ENCODE measurements at places on chromosomes 2 and 18. TPM values are rescaled to one million over a fixed set of nuclear protein-coding genes. Genes with fewer than 3 reads are reported as not detected.
A peak's percentile ranks its signal among the peaks of the same experiment; 100 is the strongest.

DNA sequence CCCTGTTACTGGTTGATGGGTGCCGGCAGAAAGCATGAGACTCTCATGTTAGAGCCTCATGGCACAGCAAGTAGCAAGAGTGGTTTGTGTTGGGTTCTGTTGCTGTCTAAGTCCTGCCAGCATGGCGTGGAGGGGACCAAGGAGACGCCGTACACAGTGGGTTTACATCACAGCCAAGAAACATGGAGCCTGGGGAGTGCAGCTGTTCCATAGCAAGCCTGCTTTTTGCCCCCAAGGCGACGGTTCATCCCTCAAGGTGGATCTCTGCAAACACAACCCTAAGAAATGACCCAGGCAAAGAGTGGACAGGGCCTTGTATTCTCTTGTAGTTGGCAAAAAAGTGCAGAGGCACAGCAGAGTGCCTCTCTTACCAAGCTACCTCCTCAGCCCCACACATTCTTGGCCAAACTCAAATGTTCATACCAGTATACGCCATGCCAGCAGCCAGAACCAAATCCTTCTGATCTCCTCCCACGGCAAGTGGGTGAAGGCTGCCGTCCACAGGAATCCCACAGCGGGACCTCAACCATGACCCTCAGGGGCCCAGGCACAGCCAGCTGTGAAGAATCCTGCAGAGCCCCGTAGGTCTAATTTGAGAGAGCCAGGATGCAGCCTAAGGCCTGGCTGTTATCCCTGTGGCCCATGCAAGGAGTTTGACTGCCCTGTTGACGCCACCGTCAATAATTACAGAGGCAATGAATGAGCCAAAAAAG lies 19.0 kb downstream of the SNED1 start:
- DNase-seq: peak; percentile 10

STPG4 gene
- total RNA-seq: 8.5 TPM

GRCh38 chr2:27018142-27018541 lies 14.6 kb upstream of the TMEM214 start:
- DNase-seq: no peak

CRYGB gene
- total RNA-seq: 0.79 TPM

DNA sequence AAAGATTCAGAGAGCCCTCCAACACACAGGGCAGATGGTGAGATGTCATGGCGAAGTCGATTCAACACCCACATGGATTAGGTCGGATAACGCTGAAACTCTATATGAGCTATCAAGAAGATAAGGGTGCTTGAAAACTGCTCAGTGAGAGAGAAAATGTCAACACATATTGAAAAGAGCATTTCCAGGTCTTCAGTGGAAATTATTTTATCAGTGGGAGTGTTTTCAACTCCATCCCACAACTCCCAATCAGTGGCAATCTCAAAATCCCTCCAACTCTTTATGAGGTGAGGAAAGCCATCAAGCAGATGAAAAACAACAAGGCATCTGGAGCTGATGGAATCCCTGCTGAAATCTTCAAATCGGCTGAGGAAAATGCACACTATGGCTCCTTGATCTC lies 104.5 kb upstream of the KLHL14 start:
- no peak for DNase-seq

LYG2 gene
- total RNA-seq: 0.43 TPM

DNA sequence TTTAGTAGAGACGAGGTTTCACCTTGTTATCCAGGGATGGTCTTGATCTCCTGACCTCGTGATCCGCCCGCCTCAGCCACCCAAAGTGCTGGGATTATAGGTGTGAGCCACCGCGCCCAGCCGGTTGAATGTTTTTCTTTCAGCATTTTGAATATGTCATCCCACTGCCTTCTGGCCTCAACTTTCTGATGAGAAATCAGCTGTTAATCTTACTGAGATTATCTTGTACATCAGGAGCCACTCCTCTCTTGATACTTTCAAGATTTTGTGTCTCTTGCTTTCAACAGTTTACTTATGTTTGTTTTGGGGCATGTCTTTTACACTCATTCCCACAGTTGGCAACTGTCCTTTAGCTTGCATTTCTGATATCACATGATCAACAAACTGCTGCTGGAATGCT lies 46.3 kb downstream of the CCDC150 start:
- DNase-seq: no peak

DSG4 gene
- total RNA-seq: 0.08 TPM

- DNase-seq: no peak
Measured at GRCh38 chr2:102358496-102358895, 2.9 kb downstream of the IL18R1 start.

- no peak for DNase-seq
Measured at GRCh38 chr2:231259104-231259503, 60.7 kb downstream of the ARMC9 start.

GRB14 gene
- 67.3 TPM for total RNA-seq

DNA sequence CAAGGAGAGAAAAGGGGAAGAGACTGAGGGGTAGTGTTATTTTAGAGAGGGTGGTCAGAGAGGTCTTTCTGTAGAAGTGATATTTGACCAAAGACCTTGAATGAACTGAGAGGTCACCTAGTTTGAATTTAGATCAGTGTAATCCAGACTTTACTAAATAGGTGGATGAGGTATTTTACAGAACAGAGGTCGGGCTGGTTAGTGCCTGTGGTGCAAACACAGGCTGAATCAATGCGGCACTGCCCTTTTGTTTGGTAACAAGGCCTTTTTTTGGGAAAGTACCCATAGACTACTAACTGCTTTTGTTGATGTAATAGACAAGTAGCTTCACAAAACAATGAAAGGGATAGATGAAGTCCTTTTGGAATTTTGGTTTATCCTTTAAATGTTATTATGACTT lies 15.9 kb downstream of the RAPGEF4 start:
- DNase-seq: no peak

RDH14 gene
- 37.2 TPM for total RNA-seq

UGT1A8 gene
- 0.19 TPM for total RNA-seq

DNA sequence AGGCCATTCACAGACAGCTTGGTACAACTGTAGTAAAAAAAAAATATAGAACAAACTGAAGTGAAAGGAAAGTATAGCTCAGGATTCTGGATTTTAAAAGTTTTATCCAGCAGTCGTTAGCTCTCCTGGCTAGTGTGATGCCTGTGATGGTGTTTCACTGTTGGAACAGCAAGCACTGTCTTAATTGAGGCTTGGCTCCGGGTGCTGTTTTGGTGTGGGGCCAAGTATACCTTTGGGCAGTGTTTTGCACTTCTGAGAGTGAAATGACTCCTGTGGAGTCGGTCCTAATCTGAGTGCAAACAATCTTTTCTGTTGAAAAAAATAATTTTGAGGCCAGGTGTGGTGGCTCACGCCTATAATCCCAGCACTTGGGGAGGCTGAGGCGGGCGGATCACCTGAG lies 28.7 kb upstream of the RAB1A start:
- DNase-seq: peak; percentile 22

- DNase-seq: no peak
Measured at GRCh38 chr2:6977786-6978185, 60.6 kb downstream of the RNF144A start.

DNA sequence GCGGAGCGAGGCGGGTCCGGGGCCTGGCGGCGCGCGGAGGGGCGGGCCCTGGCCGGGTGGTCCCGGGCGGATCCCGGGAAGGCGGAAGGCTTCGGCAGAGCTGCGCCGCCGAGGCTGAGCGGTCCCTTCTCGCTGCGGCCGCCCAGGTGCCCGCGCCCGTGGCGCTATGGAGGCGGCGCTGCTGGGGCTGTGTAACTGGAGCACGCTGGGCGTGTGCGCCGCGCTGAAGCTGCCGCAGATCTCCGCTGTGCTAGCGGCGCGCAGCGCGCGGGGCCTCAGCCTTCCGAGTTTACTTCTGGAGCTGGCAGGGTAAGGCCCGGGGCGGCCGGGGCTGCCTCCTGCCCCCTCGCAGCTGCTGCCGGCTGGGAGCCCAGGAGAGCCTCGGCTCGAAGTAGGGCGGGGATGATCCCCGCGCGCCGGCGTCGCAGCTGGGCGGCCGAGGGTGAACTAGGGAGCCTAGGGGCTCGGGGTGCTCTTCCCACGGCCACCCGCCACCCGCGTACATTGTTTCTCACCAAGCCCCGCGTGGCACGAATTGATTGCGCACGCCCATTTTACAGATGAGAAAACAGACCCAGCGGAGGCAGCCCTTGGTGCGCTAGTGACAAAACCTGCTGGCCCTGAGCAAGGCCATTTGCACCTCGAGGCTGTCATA lies at the start of gene SLC66A3:
TSS of gene SLC66A3 (plus strand) at position 87 of the 655 bp plus-strand sequence. CDS start at position 167, 80 bp downstream.
- no peak for DNase-seq

GRCh38 chr18:33581856-33582255 lies 3.8 kb downstream of the ASXL3 start:
- peak; percentile 21 for DNase-seq

NETO1 gene
- total RNA-seq: 4.2 TPM

ARHGEF4 gene
- total RNA-seq: 36.3 TPM

CHST10 gene
- total RNA-seq: 21.5 TPM

SNORC gene
- 14.5 TPM for total RNA-seq

GRCh38 chr2:40957508-40957907 lies 505.6 kb upstream of the SLC8A1 start:
- DNase-seq: no peak

ICA1L gene
- 41.8 TPM for total RNA-seq

GRCh38 chr2:176626796-176627195 lies 357.6 kb downstream of the MTX2 start:
- DNase-seq: peak; percentile 23

- DNase-seq: no peak
Measured at GRCh38 chr2:54771166-54771885, 47.9 kb downstream of the EML6 start.

- DNase-seq: no peak
Measured at GRCh38 chr18:29840089-29840488, 1202.5 kb downstream of the DSC3 start.

INHA gene
- 325 TPM for total RNA-seq

DNA sequence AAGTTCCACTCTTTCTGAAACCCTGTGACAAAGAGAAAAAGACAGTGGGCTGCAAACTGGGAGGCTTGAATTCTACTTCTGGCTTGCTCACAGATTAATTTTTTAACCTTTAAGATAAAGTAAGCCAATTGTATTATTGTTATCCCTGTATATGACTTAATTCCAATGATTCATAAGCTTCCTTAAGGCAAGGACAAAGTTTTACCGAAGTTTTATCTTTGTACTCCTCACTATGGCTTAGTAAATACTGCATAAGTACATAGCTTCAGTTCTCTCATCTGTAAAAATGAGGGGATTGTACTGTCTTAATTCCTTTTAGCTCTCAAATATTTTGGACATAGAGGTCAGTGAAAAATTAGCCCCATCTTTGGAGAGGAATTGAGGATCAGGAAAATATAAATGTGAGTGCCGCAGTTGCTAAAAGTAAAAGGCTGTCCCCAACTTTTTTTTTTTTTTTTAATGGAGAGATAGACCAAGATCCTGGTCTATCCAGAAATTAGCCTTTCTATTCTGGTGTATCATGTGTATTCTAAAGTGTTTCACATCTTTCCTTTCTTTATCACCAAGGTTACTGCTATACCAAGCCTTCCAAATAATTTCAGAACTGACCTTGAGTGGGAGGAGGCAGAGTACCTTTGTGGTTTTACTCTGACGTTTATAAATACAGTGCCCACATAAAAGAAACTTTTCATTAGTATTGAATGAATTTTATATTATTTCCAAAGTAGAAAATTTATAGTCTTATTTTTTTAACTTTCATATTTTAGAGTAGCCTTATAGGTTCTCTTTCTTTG lies 13.3 kb downstream of the RELCH start:
- DNase-seq: no peak

DNA sequence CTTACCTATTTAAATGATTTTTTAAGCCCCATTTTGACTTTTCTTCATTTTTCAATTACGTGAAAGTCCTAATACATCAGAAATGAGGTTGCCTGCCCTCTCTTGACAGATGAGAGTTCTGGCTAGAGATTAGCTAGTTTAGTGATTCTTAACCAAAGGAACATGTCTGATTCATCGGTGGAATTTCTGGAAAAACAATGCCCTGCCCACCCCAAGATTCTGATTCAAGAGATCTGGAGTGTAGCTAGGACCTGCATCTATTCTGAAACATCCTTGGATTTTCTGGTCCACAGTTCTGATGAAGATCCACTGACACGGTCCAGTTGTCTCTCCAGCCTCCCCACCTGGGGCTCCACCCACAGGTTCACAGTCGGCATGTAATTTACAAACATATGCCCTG lies 111.2 kb downstream of the KLF7 start:
- DNase-seq: no peak

DNA sequence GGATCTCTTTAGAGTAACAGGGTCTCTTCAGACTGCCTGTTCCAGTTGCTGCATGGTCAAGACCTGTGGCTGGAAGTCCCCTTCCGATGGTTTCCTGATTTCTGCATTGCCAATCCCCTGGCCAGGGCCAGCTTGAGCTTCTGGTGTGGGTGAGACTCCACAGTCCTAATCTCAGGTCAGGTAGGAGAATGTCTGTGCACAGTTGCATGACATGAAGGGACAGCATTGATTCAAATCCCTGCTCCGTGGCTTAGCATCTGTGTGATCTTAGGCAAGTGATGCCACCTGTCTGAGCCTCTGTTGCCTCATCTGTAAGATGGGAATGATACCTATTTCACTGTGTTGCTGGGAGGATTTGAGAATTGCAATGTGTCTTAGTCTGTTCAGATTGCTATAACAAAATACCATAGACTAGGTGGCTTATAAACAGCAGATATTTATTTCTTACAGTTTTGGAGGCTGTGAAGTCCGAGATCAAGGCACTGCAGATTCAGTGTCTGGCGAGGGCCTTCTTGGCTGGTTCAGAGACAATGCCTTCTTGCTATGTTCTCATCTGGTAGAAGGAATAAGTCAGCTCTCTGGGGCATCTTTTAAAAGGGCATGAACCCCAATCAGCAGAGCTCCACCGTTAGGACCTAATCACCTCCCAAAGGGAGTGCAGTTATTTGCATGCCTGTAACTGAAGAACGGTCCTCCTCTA lies 66.2 kb downstream of the ATOH8 start:
- no peak for DNase-seq

- peak; percentile 22 for DNase-seq
Measured at GRCh38 chr2:170324640-170325046, 146.7 kb downstream of the MYO3B start.

CREB1 gene
- total RNA-seq: 96.5 TPM

DSG1 gene
- total RNA-seq: 3.8 TPM

- DNase-seq: no peak
Measured at GRCh38 chr2:147542351-147542750, 302.5 kb upstream of the ACVR2A start.

UBXN2A gene
- 11.9 TPM for total RNA-seq

- DNase-seq: no peak
Measured at GRCh38 chr18:75127143-75128021, 81.6 kb downstream of the PTGR3 start.

DNA sequence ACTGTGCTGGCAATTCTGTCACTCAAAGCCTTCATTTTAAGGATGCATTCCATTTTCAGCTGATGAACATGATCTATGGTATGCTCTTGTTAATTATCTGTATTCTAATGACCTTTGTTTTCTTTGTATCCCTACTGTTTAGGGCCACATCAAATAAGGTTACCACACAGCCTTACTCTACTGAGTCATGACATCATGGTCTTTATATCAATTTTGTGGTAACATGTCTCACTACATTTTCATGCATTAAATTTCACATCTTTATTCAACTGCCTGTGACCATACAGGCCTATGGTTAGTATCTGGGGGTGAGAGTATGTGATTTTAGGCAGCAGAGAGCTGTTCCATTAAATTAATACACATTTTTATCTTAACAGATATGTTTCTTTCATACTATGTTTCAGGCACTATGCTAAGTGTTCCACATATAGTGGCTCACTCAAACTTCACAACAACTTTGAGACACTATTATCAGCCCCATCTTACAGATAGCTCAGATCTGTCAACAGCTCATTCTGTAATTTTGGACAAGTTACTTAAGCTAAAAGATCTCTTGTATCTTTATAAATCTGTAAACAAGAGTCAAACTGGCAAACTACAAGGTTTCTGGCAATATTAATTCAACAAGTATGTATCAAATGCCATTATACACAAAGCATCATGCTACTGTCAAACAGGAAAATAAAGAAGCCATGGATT lies 18.0 kb downstream of the LRPPRC start:
- no peak for DNase-seq

GRCh38 chr2:22992441-22992840 lies 392.5 kb upstream of the KLHL29 start:
- no peak for DNase-seq
